Activated CD4-positive, alpha-beta memory T cell treated with anti-CD3 and anti-CD28 coated beads, Interleukin-2, amount 10 ng/mL, durations not matched to agents 7 days and 5 days (primary cell): ENCODE measurements at places on chromosomes 11 and 22. TPM values are rescaled to one million over a fixed set of nuclear protein-coding genes. Genes with fewer than 3 reads are reported as not detected.

The ANGPTL5 gene
- total RNA-seq, result not detected

The ADAMTS15 gene
- not detected for total RNA-seq

The SIPA1 gene
- total RNA-seq, result 205 TPM

The OR51E2 gene
- total RNA-seq, result not detected

The APOL5 gene
- not detected for total RNA-seq

The PRODH gene
- total RNA-seq, result 0.25 TPM

The PHF21B gene
- total RNA-seq, result not detected

The SHANK3 gene
- total RNA-seq, result 0.08 TPM

The HBD gene
- not detected for total RNA-seq

The CDC42BPG gene
- 0.65 TPM for total RNA-seq

The RIBC2 gene
- 7.3 TPM for total RNA-seq

The OSBP2 gene
- total RNA-seq, result 4.8 TPM

The LRRC10B gene
- 0.13 TPM for total RNA-seq

The TOMM22 gene
- 63.0 TPM for total RNA-seq

The MRGPRE gene
- not detected for total RNA-seq

The CADM1 gene
- 1.7 TPM for total RNA-seq

The SLC5A12 gene
- not detected for total RNA-seq

The CELSR1 gene
- total RNA-seq, result 0.10 TPM

The PLAAT3 gene
- 13.1 TPM for total RNA-seq

The CCDC85B gene
- 53.2 TPM for total RNA-seq

The TMEM191C gene
- 0.48 TPM for total RNA-seq

The NPAS4 gene
- total RNA-seq, result not detected

The ELFN2 gene
- total RNA-seq, result 0.28 TPM

The CLMP gene
- total RNA-seq, result 0.81 TPM

The SLC22A8 gene
- total RNA-seq, result not detected

The FAR1 gene
- total RNA-seq, result 55.1 TPM

The MMP11 gene
- total RNA-seq, result 0.20 TPM

The OR6T1 gene
- not detected for total RNA-seq

The FJX1 gene
- 0.08 TPM for total RNA-seq

The MRGPRX4 gene
- total RNA-seq, result not detected

The HEPHL1 gene
- total RNA-seq, result not detected

The SSTR3 gene
- total RNA-seq, result 3.4 TPM

The GRM5 gene
- total RNA-seq, result not detected

The LRRC4C gene
- not detected for total RNA-seq

The ZP1 gene
- not detected for total RNA-seq

The MRGPRX3 gene
- total RNA-seq, result not detected

The CASTOR1 gene
- 14.2 TPM for total RNA-seq

The TRPM5 gene
- not detected for total RNA-seq

The GLB1L2 gene
- total RNA-seq, result 2.5 TPM

The MS4A7 gene
- total RNA-seq, result not detected

The MIAT gene
- total RNA-seq, result 186 TPM

The LRRN4CL gene
- 0.20 TPM for total RNA-seq

The KDM4E gene
- not detected for total RNA-seq

The ADAMTS8 gene
- not detected for total RNA-seq

The RASGRP2 gene
- 179 TPM for total RNA-seq

The CHADL gene
- total RNA-seq, result 0.18 TPM

The OR52H1 gene
- not detected for total RNA-seq

The KCNQ1OT1 gene
- total RNA-seq, result 0.25 TPM

The MMP13 gene
- not detected for total RNA-seq

The LIF gene
- total RNA-seq, result 94.8 TPM

The AQP11 gene
- total RNA-seq, result 0.60 TPM

The E2F8 gene
- 40.8 TPM for total RNA-seq

The OR5A1 gene
- not detected for total RNA-seq

The NLRP6 gene
- 2.5 TPM for total RNA-seq

The MS4A2 gene
- not detected for total RNA-seq

The INSC gene
- 0.18 TPM for total RNA-seq

The GPR83 gene
- total RNA-seq, result 0.08 TPM
